NCI-H1694 treated with DMSO at 0.1 percent for 48 hours (cell line): ENCODE measurements at places on chromosomes 1 and 21.
A peak's percentile ranks its signal among the peaks of the same experiment; 100 is the strongest.

DNA sequence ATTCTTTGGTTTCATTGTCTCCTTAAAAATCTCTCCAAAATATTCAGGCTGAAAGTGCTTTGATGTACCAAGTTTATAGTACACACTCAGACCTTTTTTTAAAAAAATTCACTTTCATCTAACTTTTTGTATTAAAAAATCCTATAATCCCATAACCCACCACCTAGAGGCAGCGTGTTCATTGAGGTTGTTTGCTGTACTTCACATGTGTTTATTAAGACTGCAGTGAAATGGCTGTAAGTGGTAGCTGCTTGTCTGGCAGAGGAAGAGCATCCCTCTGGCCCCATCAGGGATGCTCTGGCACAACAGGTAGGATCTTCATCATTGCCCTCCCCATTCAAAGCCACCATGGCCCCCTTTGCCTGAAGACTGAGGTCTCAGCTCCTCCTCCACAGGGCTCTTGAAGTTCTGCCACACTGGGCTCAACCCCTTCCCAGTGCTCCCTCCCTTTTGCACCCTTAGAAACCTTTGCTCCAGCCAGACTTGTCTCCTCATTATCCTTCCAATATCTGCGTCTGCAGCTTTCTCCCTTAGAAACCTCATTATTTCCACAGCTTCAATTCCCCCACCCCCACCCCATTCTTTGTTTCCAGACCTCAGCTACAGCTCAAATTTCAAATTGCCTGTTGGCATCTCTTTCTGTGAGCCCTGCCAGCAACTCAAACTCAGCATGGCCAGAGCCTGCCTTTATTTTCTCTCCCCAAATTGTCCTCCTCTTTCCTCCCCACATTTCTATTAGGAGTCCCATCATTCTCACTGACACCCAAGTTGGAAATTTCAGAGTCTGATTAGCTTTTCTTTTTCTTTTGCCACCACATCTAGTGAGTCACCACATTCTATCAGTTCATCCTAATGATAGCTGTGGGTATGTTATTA is 369.6 kb upstream of the USP24 start:
- DNase-seq: peak; percentile 63

- DNase-seq: no peak
Measured at GRCh38 chr1:2544093-2544874, 11.9 kb upstream of the TNFRSF14 start.

DNA sequence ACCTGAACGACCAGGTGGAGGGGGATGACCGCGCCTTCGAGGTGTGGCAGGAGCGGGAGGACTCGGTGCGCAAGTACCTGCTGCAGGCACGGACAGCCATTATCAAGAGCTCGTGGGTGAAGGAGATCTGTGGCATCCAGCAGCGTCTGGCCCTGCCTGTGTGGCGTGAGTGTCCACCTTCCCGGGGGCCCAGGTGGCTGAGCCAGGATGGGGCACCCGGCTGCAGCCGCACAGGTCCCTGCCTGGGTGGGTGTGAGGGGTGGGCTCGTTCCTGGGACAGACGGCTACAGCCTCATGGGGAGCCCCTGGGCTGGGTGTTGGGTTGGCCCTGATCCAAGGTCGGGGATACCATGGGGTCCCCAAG is 65.2 kb downstream of the TRIM11 start:
- no peak for DNase-seq

DNA sequence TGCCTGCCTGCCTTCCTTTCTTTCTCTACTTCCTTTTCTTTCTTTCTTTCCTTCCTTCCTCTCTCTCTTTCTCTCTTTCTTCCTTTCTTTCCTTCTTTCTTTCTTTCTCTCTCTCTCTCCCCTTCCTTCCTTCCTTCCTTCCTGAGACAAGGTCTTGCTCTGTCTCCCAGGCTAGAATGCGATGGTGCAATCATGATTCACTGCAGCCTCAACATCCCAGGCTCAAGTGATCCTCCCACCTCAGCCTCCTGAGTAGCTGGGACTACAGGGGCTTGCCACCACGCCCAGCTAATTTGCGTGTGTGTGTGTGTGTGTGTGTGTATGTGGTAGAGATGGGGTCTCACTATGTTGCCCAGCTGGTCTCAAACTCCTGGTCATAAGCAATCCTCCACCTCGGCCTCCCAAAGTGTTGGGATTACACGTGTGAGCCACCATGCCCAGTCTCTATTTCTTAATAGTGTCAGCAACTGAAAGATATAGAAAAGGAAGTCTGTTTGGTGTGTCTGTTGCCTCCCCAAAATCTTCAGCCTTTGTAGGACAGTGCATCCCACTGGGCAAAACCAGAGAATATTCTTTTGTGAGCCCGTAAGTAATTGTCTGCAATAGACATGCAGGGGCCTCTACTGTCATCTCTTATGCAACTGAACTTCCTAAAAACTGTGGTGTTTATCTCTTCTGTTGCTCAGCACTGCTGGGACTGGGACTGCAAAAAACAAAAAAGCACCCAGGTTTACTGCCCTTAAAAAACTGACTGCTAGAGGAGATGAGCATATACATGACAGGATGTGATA is 20.9 kb upstream of the RAB4A start:
- no peak for DNase-seq

DNA sequence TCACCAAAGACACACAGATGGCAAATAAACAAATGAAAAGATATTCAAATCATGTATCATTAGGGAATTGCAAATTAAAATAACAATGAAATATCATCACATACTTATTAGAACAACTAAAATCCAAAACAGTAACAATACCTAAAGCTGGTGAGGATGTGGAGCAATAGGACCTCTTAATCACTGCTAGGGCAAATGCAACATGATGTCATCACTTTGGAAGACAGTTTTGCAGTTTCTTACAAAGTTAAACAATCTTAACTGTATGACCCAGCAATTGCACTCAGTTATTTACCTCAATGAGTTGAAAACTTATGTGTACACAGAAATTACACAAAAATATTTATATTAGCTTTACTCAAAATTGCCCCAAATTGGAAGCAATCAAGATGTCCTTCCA is 47.3 kb downstream of the SELENOF start:
- no peak for DNase-seq

GRCh38 chr1:21664806-21665588 is 4.2 kb downstream of the RAP1GAP start:
- no peak for DNase-seq

- DNase-seq: no peak
Measured at GRCh38 chr1:6596351-6596750, 6.3 kb downstream of the KLHL21 start.

GRCh38 chr1:54273795-54274163 is 73.8 kb downstream of the MRPL37 start:
- DNase-seq: peak; percentile 45

DNA sequence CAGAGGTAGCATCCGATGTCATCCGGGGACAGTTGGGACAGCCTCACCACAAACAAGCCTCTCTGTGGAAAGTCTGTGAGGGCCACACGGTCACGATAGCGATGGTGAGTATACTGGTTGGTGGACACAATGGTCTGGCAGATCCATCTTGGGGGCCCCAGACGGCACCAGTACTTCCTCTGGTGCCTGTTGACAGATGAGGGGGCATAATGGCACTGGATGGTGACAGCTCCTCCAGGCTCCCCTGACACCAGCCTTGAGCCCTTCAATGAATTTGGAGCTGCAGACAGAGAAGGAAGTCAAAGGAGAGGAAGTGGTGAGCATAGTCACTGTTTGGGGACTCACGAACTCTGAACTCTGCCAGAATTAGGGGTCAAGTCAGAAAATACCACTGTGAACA is 8.0 kb downstream of the FCAMR start:
- no peak for DNase-seq

DNA sequence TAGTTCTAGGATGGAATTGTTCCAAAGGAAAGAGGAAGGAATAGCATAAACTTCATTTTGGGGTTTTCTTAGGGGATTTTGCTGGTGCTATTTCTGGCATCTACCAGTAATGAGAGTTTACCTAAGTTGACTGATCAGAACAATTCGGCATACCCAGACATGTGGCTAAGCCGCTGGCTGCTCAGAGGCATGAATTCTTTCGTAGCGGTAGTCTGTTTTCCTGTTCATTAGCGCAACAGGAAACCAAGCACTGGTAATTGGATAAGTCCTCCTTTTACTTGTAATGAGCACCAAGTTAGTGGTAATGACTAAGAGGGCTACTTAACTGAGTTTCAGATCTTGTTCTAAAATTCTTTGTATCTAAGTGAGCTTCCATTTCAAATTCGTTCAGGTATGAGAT is 38.6 kb downstream of the C21orf91 start:
- no peak for DNase-seq

- no peak for DNase-seq
Measured at GRCh38 chr1:203086992-203087763, 1.4 kb upstream of the MYOG start.

GRCh38 chr1:95754412-95754811 is 520.4 kb downstream of the RWDD3 start:
- no peak for DNase-seq

GRCh38 chr1:8040586-8040985 is 14.5 kb upstream of the ERRFI1 start:
- no peak for DNase-seq

DNA sequence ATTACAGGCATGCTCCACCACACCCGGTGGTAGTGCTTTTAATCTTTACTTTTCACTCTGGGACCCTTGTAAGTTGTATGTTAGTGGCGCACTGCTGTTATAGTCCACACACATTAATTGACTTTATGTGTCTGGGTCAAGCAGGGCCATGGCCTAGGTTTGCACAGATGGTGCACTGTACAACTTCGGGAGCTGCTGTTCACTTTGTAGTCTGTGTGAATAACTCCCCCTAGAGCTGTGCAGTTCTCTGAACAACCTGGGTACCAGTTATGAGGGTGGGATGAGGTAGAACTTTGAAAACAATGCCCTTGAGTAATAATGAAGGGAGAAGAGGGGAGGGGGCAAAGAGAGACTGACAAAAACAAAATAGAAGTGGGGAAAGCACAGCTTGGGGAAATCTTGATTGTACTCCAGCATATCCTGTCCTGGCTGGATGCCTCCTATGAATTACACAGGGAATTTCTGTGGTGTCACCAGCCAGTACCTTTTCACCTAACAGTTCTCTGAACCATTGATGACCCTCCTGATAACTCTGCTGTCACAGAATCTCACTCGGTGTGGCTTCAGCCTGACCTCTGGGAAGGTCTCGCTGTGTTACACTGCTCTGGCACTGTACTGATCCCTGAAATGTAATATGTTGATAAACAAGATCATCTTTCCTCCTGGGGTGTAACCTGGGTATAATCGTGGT is 2.2 kb downstream of the PTGFRN start:
- DNase-seq: no peak

DNA sequence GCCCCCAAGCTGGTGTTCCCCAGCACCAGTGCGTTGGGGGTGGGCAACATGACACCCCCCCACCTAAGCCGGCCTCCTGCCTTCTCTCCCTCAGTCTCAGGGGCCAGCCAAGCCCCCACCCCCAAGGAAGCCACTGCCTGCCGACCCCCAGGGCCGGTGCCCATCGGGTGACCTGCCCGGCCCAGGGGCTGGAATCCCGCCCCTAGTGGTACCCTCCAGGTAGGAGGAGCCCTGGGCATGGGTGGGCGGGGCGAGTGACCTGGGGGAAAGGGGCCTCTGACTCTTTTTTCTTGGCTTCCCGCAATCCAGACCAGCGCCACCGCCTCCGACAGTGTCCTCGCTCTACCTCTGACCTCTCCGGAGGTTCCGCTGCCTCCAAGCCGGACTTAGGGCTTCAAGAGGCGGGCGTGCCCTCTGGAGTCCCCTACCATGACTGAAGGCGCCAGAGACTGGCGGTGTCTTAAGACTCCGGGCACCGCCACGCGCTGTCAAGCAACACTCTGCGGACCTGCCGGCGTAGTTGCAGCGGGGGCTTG is 1.3 kb upstream of the EFNA4 start:
- DNase-seq: no peak

DNA sequence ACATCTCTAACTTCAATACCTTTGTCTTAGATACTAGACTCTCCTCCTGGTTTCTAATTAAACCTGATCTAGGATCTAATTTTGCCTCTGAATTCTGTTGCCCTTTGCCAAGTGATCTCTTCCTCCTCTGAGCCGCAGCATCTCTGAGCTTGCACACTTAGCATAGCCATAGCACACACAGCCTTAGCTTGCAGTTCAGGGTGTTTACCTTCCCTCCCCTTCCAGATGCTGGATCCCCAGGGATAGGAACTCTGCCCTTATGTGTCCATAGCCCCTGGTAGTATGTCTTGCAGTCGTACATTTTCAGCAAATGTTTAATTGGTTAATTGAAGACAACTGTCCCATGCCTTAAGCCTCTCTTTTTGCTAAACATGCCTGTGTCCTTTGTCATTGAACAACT is 30.3 kb downstream of the SELL start:
- no peak for DNase-seq

DNA sequence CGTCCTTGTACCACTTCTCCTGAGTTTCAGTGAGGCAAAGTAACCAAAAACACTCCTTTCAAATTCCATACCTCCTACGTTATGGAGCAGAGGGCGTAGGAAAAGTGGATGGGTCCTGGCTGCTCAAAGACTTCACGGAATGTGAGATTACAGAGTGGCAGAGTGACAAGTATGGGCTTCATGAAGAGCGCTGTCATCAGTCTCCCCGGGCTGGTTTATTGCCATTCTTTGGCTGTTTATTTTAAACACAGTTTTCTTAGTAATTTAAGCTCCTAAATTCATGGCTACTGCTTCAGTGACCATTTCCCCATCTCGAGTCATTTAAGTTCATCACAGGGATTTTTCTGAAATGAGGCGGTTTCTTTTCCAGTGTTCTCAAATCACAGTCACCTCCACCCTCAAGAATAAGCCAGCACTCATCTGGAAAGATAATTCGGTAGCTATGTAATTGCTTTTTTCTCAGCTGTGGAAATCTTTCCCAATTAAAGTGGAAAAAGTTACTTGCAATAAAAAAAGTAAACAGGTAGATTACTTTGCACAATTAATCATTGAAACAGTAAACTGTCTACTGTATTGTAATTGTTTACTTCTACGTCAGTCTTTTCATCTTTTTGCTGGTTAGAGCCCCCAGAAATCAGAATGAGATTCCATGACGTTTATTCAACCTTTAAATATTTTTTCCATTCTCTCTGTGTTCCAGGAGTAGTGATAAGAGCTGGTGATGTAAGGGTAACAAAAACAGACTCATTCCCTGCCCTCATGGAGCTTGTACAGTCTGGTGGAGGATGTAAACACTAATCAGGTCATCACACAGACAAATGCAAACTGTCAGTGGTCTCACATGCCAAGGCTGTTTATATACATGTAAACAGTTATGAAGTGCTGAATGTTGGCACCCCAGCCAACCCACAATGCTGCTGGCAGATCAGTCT is 3.0 kb upstream of the SMYD2 start:
- no peak for DNase-seq

GRCh38 chr1:151408891-151409290 is 9.5 kb downstream of the PSMB4 start:
- no peak for DNase-seq

DNA sequence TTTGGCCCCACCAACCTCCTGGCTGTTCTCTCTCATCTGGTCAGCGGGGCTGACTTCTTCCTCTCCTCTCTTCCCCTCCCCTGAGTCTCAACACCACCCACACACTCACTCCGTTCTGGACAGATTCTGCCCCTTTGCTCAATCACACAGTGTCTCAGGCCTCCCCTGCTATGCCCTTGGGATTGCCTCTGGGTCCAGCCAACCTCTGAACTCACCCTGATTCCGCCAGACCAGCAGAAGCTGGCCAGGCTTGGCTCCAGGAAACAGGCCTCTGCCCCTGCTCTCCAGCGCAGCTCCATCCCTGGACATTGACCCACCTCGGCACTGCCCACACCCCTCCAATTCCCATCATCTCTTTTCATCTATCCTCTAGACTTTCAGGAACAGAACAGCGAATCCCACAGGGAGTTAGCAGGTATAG is 22.1 kb downstream of the AHDC1 start:
- no peak for DNase-seq
